ENCODE measurements at places on chromosomes 12 and 14. TPM values are rescaled to one million over a fixed set of nuclear protein-coding genes. Genes with fewer than 3 reads are reported as not detected.

Gene RNASE7
- polyA plus RNA-seq = not detected

Gene WIF1
- polyA plus RNA-seq = not detected

Gene HIGD1C
- not detected for polyA plus RNA-seq

Gene EIF2S1
- polyA plus RNA-seq = 57.2 TPM

Gene RD3L
- polyA plus RNA-seq = not detected

Gene GALNT6
- 0.47 TPM for polyA plus RNA-seq

Gene GPR68
- 0.62 TPM for polyA plus RNA-seq

Gene SIX6
- polyA plus RNA-seq = not detected

Gene RASAL1
- polyA plus RNA-seq = not detected

Gene KRT6A
- polyA plus RNA-seq = not detected

Gene OAS1
- 1.3 TPM for polyA plus RNA-seq

Gene NPAS3
- 4.5 TPM for polyA plus RNA-seq

Gene TBC1D30
- polyA plus RNA-seq = 0.29 TPM

Gene SYNDIG1L
- not detected for polyA plus RNA-seq

Gene CLEC4C
- polyA plus RNA-seq = not detected

Gene SCN8A
- polyA plus RNA-seq = 9.7 TPM

Gene TXNDC16
- 1.6 TPM for polyA plus RNA-seq

Gene CCND2
- polyA plus RNA-seq = not detected

Gene CD163
- polyA plus RNA-seq = 0.03 TPM

Gene TEX52
- not detected for polyA plus RNA-seq

Gene C1RL
- polyA plus RNA-seq = 8.3 TPM

Gene STON2
- not detected for polyA plus RNA-seq

Gene CLEC4E
- polyA plus RNA-seq = not detected

Gene TNFRSF1A
- 68.3 TPM for polyA plus RNA-seq

Gene OTX2
- polyA plus RNA-seq = not detected

Gene STYK1
- polyA plus RNA-seq = not detected

Gene TMTC1
- polyA plus RNA-seq = 0.08 TPM

Gene KRT86
- 0.56 TPM for polyA plus RNA-seq

Gene ALDH2
- polyA plus RNA-seq = 60.4 TPM

Gene TSHR
- not detected for polyA plus RNA-seq

Gene IFNG
- polyA plus RNA-seq = not detected

Gene ANKS1B
- polyA plus RNA-seq = 1.8 TPM

Gene HOXC6
- polyA plus RNA-seq = 9.1 TPM

Gene MLEC
- polyA plus RNA-seq = 27.8 TPM

Gene C1QL4
- 9.8 TPM for polyA plus RNA-seq

Gene ALDH1L2
- polyA plus RNA-seq = 3.4 TPM

Gene ERP27
- 0.64 TPM for polyA plus RNA-seq

Gene LALBA
- not detected for polyA plus RNA-seq

Gene TMEM117
- 1.0 TPM for polyA plus RNA-seq

Gene SLCO1C1
- polyA plus RNA-seq = 0.02 TPM

Gene MOK
- 13.3 TPM for polyA plus RNA-seq

Gene RIMBP2
- polyA plus RNA-seq = 1.1 TPM

Gene SYCP3
- 0.07 TPM for polyA plus RNA-seq

Gene KLHDC1
- 0.31 TPM for polyA plus RNA-seq

Gene LRRK2
- 0.08 TPM for polyA plus RNA-seq

Gene ATXN7L3B
- 18.5 TPM for polyA plus RNA-seq

Gene GCH1
- 2.2 TPM for polyA plus RNA-seq
